CD4-positive, alpha-beta T cell treated with Interleukin-15 for 4 hours (primary cell): ENCODE measurements at places on chromosomes 11 and 22.

DNA sequence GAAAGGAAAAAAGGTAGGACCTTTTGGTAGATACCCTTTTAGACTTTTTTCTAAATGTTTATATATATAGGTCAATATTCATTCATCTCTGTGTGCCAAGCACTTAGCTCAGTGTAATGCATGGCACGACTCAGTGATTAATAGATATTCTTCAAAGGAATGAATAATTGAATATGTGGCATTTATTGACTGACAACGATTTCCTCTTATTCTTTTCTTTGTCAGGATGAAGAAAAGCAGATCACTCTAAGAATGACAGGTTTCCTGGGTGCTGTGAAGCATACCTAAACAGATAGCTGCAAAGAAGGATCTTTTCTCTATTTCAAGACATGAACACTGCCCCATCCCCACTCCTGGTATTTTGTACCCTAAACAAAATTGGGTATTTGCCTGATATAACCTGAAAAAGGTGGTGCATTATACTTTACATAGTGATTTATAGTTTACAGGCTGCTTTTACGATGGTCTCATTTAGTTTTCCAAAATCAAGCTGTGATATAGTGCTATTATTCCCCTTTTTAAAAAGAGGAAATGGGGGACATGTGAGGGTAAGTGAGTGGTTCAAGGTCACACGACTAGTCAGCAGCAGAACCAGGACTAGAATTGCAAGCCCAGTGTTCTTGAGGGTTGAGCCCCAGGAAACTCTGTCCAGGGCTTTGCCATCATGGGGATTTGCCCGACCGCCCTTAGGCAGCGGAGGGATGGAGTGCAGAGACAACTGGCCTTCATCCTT lies 32.9 kb upstream of the CLMP start:
- DNase-seq, result no peak

DNA sequence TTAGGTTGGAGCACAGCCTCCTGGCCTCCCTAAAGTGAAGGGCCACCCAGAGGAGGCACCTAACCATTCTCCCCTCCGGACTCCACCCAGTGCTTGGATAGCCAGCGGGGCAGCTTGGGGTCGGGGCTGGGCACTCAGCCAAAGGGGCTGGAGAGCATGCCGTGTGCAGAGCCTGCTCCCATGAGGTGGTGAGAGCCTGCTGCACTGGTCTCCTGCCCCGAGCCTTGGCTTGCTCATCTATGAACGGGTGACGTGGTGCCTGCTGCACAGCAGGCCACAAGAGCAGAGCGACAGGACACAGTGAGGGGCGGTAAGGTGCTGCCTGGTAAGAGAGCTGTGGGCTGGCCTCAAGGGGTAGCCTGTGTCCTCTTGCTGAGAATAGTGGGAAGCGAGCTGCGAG lies 14.0 kb upstream of the CCDC188 start:
- DNase-seq, result no peak

GRCh38 chr11:14132312-14132711 lies 169.8 kb downstream of the SPON1 start:
- no peak for DNase-seq

GRCh38 chr11:66429983-66430602 lies 8.6 kb downstream of the MRPL11 start:
- DNase-seq, result peak; percentile 65

DNA sequence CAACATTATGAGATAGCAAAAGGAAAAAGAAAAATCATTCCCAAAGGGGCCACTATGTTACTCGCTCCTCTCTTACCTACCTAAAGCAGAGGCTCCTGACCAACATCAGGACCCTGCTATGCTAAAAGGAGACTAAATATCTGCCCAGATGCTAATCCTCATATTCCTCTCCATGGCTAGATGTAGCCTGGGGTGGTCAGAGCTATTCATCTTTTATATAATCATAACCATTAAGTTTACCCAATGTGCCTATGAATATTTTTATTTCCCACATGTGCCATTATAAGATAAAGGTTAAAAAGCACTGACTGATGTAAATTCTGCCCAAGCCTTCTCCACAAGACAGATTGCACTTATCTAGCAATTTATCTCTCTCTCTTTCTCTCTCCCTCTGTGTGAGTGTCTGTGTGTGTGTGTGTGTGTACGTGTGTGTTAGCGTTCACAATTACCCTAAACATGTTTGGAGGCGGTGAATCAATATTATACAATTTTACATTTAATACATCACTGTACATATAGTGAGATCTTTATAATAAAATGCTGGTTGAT lies 41.2 kb upstream of the ANO5 start:
- DNase-seq, result no peak

DNA sequence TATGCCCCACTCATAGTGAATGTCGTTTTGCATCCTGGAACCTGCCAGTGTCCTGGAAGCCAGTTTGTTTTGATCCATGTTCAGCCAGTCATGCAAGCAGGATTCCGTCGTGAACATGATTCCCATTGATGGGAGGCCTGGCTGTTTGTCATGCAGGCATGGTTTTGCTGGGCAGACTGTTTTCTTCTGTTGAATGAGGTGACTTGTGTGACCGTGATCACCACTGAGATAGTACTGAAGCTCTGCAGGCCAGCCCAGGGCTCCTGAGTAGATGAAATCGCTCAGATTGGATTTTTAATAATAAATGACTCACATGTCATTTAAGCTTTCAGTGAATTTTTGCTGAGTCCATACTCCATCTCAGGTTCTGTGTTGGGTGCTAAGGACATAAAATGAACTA lies 117.8 kb downstream of the PDE2A start:
- DNase-seq, result no peak

GRCh38 chr11:1029654-1030053 lies 6.9 kb downstream of the MUC6 start:
- no peak for DNase-seq

DNA sequence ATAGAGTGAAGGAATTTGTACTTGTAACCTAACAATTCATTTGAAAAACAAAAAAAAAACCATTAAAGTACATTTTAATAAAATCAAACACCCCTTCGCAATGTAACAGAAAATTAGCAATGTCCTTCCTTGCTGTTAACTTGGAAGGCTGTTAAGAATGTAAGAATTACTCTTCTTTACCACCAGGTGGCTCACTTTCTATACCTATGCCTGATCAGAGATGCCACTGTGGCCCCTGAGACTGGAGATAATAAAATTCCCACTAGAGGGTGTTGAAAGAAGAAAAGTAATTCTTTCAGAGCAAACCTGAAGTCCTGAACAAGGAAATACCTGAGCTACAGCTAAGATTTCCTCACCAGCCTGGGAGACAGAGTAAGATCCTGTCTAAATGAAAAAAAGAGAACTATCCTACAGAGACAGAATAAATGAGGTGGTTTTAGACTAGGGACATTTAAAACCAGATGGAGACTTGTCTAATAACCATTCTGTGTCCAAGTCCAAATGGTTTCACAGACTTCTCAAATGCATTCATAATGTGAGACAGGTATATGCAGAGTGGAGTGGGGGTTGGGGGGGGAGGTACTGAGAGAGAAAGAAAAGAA lies 1089.3 kb downstream of the FAM181B start:
- DNase-seq, result peak; percentile 24

- DNase-seq, result no peak
These were observed 14.6 kb upstream of the FCHSD2 start for GRCh38 chr11:73156686-73157085.

DNA sequence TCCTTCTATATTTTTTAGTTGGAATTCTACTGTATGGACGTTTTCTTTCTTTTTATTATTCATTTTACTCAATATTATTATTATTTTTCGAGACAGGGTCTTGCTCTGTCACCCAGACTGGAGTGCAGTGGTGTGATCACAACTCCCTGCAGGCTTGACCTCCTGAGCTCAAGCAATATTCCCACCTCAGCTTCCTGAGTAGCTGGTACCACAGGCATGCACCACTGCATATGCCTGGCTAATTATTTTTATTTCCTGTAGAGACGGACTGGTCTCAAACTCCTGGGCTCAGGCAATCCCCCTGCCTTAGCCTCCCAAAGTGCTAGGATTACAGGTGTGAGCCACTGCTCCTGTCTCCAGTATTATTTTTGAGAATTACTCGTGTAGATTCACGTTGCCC lies 34.0 kb upstream of the CCDC134 start:
- no peak for DNase-seq

DNA sequence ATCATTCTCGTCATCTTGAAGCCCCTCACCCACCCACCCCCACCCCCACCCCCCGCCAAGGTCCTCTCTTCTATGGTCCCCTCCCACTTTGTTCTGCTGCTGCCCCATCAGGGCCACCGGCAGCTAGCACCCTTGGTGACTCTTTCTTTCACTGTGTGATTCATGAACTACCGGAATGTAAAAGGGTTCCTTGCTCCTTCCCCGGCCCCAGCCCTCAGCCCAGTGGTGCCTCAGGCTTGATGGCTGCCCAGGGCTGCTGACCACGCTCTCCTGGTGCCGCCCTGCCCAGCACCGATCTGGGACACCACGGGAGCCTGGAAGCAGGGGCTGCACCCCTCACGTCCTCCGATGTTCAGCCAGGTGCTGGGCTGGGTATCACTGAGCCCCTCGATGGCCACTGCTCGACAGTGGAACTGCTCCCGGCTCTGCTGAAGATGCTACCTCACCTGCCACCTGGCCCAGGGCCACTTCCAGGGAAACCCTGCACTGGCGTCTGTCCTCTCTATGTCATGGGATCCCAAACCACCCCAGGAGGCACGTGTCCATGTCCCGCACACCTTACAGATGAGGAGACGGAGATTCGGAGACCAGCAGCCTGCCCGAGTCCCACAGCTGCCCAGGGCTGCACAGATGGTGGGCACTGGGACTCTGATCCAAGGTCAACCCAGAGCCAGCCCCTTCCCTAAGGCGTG lies 39.7 kb downstream of the IGLL5 start:
- no peak for DNase-seq

DNA sequence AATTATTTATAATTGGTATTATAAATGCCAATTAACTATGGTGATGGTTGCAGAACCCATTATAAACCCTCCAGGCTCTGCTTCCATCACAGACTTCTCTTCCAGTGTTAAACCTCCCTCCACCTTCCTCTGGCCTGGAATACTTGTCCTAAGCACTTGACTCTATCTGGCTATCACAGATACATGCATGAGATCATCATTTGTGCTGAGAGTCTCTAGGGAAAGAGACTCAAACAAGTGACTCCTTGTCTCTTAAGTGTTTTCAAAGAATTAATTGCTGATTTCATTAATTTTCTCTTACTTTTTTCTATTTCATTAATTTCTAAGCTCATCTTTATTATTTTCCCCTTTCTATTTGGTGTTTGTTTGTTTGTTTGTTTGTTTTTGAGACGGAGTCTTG lies 29.1 kb downstream of the RTL6 start:
- DNase-seq, result no peak

DNA sequence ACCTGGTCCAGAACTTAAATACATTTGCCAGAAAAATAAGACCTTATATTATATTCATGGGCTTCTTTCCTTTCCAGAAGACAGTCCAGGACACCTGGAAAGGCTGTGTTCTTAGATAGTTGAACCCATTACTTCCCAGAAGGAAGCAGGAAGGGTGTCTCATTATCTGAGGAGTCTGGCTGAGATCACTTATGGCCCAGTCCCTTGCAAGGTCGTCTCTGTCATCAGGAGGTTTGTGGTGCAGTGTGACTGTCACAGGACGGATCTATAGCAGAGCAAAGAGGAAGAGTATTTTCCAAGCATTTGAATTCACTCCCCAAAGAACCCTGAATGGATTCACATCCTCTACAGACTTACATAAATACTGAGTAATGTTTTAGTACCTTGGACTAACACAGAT lies 270.7 kb upstream of the MTNR1B start:
- DNase-seq, result no peak

DNA sequence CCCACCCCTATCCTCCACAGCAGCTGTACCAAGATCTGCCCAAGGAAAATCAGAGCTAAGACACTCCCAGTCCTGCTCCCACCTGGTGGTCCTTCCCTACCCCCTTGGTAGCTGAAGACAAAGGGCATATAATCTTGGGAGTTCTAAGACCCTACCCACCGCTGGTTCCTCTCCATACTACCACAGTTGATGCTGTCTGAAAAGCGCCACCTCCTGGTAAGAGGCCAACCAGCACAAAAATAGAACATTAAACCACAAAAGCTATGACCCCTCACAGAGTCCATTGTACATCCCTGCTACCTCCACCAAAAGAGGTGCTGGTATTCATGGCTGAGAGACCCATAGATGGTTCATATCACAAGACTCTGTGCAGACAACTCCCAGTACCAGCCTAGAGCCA lies 161.5 kb upstream of the ARHGAP42 start:
- DNase-seq, result no peak

DNA sequence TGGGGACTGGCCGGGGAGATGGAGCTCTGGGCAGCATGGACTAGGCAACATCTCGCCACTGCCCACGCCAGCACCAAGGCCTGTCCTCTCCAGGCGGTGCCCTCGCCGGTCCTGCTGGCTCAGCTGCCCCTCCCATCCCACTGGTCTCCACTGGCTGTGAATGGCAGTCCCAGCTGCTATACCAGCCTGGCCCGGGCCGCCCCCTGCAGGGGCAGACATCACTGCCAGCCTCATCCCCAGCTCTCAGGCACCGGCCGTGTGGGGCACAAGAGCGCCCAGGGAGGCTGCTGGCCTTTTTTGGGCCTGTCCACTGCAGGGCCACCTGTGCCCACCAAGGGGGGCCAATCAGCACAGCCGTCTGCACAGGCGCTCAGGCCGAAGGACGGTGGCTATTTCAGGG lies 30.1 kb upstream of the H19 start:
- DNase-seq, result no peak

- DNase-seq, result no peak
These were observed 9.5 kb downstream of the GNB1L start for GRCh38 chr22:19845054-19845722.

- no peak for DNase-seq
These were observed 55.3 kb downstream of the ETS1 start for GRCh38 chr11:128532016-128532571.

DNA sequence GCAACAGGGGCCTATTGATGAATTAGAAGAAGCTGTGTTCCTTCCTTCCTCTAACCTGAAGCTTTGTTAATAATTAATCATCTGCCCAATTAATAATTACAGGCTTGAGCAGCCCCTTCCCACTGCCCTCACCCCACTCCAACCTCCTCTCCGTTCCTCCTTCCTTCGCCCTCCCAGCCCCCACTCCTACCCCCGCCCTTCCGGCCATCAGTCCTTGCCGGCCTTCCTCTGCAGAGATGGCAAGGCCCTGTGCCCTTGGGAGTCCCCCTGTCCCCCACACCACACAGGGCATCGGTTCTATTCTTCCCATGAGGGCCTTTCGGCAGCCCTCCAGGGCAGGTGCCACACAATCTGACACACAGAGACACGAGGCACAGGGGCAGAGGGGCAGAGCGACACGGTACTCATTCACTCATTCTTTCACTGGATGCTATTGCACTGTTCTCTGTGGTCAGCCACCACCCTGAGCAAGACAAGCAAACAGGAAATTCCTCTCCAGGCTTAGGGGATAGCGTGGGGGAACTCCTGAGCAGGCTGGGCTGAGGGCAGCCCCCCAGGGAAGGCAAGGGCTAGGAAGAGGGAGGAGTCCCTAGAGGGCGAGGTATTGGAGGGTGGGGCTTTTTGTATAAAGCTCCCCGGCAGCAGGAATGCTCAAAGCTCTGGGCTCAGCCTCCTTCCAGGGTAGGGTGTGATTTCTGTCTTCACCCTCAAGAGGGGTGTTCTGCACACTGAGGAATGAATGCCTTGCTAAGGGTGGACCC lies 14.7 kb downstream of the MGAT3 start:
- peak; percentile 4 for DNase-seq

GRCh38 chr11:8256271-8257002 lies 7.2 kb downstream of the LMO1 start:
- no peak for DNase-seq

GRCh38 chr11:96061069-96061468 lies 137.2 kb upstream of the MTMR2 start:
- DNase-seq, result no peak
